ENCODE measurements at places on chromosomes 3 and 15.

GRCh38 chr3:12769761-12770160 is 10.7 kb upstream of the TMEM40 start:
- no peak for DNase-seq

GRCh38 chr3:115208066-115208750 is 61.1 kb upstream of the ZBTB20 start:
- DNase-seq: no peak

DNA sequence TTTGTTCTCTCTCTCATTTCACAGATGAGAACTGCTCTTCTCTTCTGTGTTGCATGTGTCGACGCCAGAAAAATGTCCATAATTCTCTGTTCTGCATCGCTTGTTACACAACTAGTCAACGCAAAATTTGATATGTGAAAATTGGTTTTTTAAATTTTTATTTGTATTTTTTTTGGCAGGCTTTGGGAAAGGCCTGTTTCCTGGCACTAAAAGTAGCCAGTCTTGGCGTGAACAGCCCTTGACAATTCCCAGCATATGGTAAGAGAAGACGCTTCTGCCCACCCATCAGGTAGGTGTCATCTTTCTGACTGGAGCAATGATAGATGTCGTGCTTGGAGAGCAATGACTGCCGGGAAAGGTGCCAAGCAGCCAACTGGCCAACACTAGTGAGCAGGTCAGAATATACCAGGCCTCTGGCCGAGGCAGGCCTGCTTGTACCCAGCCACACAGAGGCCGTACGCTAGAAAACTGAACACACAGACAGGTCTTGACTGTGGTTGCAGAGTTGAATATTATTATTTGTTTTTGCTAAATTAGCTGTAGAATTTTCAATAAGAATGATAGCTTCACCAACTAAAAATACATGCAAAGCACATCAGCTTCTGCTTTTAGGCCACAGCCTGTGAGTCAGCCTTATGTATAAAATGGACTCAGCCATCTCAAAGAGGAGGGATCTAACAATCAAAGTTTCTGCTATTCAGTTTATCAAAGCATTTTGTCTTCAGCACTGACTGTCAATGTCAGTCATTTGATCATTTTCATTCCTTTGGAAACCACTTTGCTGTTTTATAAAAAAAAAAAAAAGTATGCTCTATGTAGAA is 837.5 kb downstream of the MCTP2 start:
- no peak for DNase-seq

DNA sequence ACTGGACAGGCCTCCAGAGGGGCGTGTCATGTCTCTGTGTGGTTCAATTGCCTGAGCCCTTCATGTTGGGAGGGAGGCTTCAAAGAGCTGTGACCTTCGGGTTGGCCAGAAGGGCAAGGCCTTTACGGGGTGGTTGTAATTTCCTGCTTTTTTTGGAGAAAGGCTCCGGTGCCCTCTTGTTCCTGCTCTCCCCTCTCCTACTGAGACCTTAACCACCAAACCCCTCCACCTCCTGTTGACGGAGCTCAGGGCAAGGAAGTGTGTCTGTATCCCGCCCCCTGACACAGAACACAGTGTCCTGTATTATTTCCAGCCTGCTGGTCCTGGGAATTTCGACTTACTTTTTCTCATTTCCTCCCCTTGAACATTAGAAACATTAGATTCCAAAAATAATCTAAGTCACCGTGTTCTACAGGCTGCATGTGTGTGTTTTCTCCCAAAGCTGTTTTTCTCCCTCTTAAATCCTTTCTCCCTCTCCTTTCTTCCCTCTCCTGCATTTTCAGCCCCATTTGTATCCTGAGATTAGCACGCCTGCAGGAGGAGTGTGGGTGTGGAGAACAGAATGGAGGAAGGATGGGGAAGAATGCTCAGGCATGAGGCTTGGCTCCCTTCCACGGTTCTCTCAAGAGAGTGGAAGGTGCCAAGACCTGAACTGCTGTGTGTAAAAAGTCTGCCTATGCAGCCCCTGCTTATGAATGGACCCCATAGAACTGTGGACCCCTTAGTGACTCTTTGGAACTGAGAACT is 285.4 kb upstream of the ROPN1 start:
- DNase-seq: peak; percentile 63

- DNase-seq: no peak
These were observed 37.3 kb upstream of the CDV3 start for GRCh38 chr3:133535971-133536881.

- DNase-seq: no peak
These were observed 257.2 kb upstream of the TPRG1 start for GRCh38 chr3:188914552-188914951.

GRCh38 chr3:54427501-54427900 is 305.1 kb downstream of the CACNA2D3 start:
- no peak for DNase-seq

DNA sequence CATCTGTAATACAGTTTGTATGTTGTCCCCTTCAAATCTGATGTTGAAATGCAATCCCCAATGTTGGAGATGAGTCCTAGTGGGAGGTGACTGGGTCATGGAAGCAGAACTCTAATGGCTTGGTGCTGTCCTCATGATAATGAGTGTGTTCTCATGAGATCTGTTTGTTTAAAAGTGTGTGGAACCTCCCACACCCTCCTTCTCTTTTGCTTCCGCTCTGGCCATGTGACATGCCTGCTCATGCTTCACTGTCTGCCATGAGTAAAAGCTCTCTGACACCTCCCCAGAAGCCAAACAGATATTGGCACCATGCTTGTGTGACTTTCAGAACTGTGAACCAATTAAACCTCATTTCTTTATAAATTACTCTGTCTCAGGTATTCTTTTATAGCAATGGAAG is 794.0 kb upstream of the CFAP20DC start:
- DNase-seq: no peak
